Left forelimb (tissue), 1 donor: ENCODE measurements at places on chromosomes 16 and 17.

GRCh38 chr17:76672270-76672851 lies 28.8 kb upstream of the ST6GALNAC1 start:
- DNase-seq, result no peak

- DNase-seq, result no peak
Observed at GRCh38 chr17:4901108-4901647, 1.7 kb downstream of the CHRNE start.

DNA sequence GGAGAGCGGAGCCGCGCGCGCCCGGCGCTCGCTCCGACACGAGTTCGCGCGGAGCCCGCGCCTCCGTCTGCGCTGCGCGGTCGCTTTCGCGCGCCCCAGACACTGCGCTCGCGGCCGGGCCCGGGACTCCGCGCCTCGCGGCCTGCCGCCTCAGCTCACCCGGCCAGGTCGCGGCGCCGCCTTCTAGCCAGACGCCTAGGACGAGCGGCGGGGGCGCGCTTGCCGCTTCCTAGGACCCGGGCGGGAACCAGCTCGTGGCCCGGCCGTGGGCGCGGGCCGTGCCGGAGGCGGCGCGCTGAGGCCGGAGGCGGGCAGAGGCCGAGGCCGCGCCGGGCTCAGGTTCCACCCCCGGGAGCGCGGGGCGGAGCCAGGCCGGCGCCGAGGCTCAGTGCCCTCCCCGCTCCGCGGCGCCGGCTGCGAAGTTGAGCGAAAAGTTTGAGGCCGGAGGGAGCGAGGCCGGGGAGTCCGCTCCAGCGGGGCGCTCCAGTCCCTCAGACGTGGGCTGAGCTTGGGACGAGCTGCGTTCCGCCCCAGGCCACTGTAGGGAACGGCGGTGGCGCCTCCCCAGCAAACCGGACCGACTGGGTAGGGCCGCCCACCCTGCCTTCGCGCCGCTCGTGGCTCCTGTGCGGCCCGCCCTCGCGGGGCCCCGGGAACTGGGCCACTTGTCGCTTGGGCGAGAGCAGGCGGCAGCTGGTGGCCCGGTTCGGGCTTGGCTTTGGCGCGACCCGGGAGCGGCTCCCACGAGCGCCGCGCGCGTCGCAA lies at the start of gene SPHK1:
TSS of gene SPHK1 (plus strand) at position 388 of the 765 bp plus-strand sequence. CDS start 1,036 bp downstream, outside the sequence.
- DNase-seq, result no peak

GRCh38 chr17:66573078-66573477 lies 261.8 kb upstream of the CACNG5 start:
- DNase-seq, result no peak

DNA sequence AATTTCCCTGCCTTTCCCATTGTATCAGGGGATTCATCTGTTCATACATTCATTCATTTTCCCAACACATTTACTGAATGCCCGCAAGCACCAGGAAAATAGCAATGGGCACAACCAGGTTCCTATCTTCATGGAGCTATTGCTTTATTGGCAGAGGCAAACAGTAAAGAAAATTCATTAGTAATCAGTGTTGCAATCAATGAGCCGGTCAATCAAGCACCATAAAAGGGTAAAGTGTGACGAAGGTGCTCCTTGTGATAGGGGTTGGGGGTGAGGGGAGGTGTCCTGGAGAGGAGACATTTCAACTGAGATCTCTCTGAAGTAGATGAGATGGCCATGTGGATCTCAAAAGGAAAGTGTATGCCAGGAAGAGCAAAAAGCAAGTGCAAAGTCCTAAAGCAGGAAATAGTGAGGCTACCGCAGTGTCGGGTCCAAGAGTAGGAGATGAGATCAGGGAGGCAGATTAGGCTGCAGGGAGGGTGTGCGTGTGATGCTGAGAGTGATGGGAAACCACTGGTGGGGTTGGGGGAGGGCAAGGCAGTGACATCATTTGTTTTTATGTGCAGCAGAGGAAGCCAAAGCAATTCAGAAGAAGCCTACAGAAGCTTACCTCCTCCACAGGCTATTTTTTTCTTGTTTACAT lies 28.4 kb downstream of the CDH13 start:
- DNase-seq, result no peak

DNA sequence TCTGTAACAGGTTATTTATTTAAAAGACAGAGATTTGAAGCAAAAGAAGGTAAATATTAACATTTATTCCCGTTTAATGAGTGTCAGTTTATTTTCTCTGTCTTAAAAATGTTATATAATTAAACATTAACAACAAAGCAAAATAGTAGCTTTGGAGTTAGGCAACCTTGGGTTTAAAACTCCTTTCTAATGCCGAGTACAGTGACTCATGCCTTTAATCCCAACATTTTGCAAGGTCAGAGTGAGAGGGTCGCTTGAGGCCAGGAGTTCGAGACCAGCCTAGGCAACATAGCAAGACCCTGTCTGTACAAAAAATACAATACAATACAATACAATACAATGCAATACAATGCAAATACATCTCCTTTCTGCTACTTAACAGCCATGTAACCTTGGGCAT lies 128.7 kb downstream of the CHD9 start:
- no peak for DNase-seq

- DNase-seq, result no peak
Observed at GRCh38 chr17:72592967-72593325, 472.1 kb downstream of the SOX9 start.

DNA sequence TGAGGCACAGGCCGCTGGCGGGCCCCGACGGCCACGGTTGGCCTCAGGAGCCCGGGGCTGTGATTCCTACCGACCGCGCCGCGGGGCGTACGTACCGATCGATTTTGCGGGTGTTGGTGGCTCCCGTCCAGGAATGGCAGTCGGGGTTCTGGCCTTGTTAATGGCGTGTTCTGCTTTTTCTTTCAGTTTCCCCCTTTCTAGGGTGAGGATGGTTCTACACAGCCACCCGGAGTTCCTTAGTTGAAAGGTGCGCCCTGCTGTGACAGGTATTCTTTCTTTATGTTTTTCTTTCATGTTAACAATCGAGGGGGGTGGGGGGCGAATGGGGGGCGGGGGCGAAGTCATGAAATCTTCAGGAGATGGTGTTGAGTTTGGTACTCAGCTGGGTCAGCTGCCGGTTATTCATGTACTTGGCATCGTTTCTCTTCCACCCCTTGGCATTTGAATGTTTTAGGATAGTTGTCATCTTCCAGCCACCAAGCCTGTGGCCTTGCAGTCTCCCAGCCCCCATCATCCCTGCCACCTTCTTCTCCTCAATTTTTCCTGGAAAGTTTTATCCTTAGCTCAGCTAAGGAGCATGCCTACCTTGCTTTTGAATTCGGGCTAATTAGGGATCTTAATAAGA lies 802 bp downstream of the CYLD start:
- DNase-seq, result no peak

DNA sequence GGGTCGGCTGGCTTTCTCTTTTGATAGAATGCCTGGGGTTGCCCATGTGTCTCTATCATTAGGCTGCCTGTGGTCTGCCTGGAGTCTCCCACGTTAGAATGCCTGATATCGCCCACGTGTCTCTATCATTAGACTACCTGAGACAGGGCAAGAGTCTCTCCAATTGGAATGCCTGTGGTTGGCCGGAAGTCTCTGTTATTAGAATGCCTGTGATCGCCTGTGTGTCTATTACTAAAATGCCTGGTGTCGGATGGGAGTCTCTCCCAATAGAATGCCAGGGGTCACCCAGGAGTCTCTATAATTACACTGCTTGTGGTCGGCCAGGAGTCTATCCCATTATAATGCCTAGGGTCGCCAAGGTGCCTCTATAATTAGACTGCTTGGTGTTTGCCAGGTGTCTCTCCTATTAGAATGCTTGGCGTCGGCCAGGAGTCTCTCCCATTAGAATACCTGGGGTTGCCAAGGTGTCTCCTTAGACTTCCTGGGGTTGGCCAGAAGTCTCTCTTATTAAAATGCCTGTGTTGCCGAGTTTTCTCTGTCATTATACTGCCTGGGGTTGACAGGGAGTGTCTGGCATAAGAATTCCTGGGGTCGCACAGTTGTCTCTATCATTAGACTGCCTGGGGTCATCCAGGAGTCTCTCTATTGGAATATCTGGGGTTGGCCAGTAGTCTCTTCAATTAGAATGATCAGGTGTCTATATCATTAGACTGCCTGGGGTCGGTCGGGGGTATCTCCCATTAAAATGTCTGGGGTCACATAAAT lies 2272.8 kb downstream of the TP53TG3F start:
- no peak for DNase-seq

DNA sequence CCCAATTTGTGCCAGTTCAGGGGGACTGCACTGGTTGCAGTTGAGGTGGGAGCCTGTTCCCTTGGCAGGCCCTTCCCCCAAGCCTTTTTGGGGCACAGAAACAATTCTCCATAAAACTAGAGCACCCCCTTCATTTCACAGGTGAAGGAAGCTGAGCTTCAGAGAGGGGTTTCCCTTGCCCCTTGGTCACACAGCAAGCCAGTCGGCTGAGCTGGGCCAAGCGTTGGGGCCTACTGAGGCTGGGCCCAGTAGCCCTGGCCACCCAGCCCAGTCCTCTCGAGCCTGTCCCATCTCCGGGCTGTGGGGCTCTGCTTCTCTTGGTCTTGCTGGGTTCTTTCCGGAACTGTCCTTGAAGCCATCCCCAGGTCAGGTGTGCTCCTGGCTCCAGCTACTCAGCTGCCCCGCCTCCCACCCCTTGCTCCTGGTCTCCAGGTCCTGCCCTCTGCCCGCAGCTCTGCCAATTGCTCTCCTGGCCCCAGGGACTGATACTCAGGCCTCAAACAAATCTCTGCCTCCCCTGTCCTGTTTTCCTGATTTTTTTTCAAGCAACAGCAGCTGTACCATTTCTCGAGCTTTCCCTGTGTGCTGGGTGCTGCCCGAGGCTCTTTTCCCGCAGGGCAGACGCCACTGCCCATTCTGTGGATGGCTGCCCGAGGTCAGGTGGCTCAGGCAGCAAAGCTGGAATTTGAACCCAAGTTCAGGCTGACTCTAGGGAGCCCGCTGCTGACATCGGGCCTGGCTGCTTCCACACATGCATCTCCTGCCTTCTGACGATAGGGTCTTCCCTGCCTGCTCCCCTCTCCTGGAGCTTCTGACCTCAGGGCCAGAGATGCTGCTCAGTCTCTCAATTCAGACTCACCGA lies 87.4 kb upstream of the NKD1 start:
- no peak for DNase-seq

- DNase-seq, result no peak
Observed at GRCh38 chr16:59336136-59336695, 602.1 kb upstream of the GOT2 start.

- DNase-seq, result no peak
Observed at GRCh38 chr17:82502207-82502606, 17.3 kb upstream of the FOXK2 start.

GRCh38 chr16:28538733-28539596 lies at the start of gene NUPR1:
Gene NUPR1 (minus strand): TSS chr16:28538974. CDS start chr16:28538907, 67 bp downstream.
- DNase-seq, result peak; percentile 91
